ENCODE measurements at places on chromosomes 3 and 15.

DNA sequence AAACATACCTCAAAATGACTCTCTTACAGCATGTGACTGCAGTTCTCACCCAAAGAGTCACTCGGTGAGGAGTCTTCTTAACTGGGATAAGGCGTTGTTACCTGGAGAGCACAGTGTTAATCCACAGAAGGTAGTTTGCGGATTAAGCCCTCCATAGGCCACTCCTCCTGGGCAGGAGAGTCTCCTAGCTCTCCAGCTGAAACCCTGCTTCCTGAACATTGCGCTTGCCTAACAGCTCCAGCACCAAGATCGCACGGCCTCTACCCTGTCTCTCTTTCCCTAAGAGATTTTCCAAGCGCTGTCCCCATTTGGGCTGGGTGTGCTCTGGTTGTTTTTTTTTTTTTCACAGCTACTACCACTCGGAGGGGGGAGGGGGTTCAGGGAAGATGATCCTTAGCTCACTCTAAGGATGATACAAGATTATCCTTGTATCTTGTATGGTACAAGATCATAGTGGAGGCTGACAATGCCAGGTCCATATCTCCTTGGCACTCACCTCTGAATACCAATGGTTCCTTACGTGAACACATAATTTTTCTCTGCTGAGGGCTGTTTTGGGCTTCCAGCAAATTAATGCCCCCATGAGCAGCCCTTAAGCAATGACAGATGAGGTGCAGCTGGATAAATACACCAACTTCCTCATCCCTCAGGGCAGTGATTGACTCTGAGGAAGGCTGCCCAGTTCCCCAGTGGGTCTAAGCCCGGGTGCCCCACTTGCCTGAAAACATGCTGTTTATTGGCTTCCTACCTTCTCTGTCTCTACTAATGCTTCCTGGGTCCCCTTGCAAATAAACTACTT is 185.2 kb upstream of the TSC22D2 start:
- peak; percentile 52 for DNase-seq

GRCh38 chr3:190673148-190673547 is 159.3 kb downstream of the IL1RAP start:
- DNase-seq: no peak

DNA sequence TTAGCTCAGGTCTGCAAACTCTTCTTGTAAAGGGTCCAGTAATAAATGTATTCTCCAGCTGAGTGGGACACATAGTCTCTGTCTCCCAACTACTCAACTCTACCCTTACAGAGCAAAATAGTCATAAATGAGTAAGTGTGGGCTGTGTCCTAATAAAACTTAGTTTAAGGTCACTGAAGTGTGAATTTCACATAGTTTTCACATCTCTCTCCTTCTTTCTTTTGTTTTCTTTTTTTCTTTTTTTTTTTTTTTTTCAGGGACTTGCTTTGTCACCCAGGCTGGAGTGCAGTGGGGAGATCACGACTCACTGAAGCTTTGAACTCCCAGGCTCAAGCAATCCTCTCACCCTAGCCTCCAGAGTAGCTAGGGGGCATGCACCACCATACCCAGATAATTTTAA is 1.9 kb upstream of the ACTL6A start:
- no peak for DNase-seq

DNA sequence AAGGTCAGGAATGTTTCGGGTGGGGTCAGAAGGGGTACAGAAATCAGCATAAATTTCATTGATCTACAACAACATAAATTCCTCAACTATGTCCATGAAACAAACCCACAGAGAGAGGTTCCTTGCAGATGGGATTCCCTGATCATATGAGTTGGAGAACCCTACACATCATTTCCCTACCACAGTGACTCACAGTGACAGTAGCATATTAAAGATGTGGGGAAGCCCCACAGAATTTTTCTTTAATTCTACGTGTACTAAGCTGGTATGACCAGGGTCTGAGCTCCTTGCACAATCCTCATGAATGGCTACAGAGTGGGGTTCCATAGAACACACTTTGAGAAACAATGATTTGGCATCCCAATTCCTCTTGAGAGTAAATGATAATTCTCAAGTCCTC is 116.9 kb upstream of the RAD18 start:
- DNase-seq: no peak

GRCh38 chr3:5505163-5505562 is 317.7 kb downstream of the EDEM1 start:
- no peak for DNase-seq

DNA sequence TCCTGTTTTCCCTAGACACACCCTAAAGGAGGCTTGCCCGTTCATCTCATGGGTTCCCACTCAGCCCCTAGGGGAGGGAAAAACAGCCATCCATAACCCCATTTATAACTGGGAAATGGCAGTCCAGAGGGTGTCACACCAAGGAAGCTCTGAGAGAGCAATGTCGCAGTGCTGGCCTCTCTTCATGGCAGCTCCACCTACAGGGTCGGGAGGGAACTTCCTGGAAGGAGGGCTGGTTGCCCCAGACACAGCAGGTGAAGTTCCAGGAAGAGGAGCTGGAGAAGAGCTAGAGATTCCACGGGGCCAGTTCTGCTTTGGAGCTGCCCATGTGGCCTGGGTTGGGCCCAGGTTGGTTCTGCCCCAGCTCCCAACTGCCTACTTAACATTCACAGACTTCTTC is 22.3 kb upstream of the LINGO1 start:
- DNase-seq: no peak

DNA sequence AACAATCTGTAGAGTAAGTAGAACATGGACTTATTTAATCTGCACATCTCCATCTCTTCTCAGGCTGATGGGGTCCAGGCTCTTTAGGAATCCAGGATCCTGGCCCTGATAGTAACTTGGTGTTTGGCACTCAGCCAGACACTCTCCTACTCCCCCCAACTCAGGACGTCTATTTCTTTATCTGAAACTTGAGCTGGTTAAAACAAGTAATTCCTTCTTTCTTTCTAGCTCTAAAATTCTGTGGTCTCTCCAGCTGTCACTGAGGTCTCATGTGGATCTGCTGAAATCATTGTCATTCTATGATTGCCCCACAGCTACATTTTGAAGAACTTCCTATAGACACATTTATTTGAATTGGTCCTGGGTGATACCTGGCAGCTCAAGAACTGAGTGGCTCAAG is 59.0 kb downstream of the TP63 start:
- DNase-seq: no peak

- DNase-seq: no peak
These were observed 7.7 kb downstream of the DUOXA2 start for GRCh38 chr15:45121706-45122417.

GRCh38 chr3:177529716-177530335 is 332.5 kb upstream of the TBL1XR1 start:
- DNase-seq: no peak

GRCh38 chr3:196756732-196757131 is 17.1 kb downstream of the PAK2 start:
- no peak for DNase-seq

- DNase-seq: no peak
These were observed 42.4 kb upstream of the ETV5 start for GRCh38 chr3:186151077-186151971.

DNA sequence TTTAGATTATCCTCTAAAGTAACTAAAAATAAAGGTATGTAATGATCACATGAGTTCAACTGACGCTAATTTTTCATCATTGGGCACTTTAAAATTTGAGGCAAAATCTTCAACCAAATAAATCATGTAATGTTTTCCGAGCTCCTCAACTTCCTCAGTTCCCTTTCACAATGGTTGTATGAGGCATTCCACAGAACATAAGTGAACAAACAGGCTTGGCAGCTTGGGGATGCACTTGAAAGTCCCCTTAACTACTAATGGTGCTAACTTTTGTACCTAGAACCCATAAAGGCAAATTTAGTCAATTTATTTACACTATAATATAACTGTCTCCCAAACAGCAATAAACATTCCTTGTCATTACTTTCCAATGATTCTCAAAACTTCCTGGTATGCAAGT is 1137.9 kb downstream of the ROBO2 start:
- DNase-seq: no peak

DNA sequence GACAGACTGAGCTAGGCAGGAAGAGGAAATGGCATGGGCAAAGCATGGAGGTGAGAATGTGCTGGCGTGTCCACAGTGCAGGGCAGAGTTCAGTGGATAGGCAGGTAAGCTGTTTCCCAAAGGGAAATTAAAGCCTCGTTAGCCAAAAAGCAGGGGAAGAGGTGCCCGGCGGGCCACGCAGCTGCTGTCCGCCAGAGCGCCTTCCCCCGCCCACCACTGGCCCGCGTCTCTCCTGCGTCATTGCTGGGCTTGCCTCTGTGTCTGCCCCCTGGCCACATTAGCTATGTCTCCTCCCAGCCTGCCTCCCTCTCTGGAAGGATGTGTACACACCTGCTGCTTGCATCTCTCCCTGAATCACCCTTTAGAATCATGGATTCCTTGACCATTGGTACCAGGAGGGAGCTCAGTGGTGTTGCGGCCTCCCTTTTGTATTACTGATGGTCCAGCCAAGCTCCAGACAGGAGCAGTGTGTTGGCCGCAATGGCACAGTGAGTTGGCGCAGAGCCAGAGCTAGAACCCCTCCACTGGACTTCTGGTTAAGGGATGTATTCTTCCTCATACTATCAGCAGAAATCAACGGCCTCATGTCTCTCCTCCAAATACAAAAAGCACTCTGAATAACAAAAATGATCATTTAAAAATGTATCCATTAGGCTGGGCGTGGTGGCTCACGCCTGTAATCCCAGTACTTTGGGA is 26.6 kb downstream of the SLC28A1 start:
- no peak for DNase-seq

- DNase-seq: no peak
These were observed 5.0 kb downstream of the MASP1 start for GRCh38 chr3:187286467-187287059.

- DNase-seq: peak; percentile 93
These were observed at the start of gene COMMD4 for GRCh38 chr15:75335705-75336355. Gene COMMD4 (plus strand): TSS chr15:75336063. CDS start chr15:75336090, 27 bp downstream.

GRCh38 chr3:101036213-101036618 is 43.0 kb upstream of the ABI3BP start:
- no peak for DNase-seq

DNA sequence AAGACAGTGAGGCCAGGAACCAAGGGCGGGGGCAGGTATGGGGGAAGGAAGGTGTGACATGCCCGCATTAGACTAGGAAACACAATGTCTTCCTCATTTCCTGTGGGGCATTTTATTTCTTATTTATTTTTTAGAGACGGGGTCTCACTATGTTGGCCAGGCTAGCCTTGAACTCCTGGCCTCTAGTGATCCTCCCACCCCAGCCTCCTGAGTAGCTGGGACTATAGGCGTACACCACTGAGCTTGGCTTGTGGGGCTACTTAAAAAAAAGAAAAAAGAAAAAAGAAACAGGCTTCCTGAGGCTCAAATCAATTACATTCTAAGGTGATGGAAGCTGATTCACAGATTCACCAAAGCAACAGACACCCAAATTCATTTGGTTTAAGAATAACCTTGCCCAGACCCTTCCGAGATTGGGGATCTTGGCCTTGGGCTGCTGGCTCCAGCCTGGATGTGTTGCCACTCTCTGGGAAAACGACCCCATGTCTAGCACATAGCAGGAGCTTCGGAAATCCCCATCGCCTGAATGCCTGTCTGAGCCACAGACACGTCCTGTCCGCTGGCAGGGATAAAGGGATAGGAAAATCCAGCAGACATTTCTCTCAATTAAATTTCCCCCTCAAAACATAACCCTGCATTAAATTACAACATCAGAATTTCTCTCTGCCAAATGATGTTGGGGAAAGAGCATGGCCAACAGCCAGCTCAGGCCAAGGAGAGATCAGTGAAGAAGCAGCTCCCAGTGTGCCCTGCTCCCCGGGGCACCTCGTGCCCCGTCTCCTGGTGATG is 13.0 kb downstream of the CPN2 start:
- DNase-seq: no peak

DNA sequence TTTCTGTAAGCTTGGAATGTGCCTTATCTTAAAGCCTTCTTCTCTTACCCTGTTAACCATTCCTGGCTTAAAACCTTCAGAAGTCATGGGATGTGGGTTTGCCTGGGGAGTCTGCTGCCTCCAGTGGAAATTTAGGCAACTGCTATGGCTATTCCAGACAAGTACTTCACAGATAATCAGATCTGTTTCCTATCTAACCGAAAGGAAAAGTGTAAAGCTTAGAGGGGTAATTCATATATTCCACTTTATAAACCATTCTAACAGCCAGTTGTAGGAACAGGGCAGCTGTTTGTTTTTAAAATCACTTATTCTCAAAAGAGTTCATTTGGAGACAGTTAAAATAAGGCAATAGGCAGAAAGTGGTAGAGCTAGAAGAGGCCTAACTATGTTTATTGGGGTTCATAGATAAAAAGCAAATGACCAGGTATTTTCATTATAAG is 219.9 kb downstream of the TCF12 start:
- peak; percentile 67 for DNase-seq

- no peak for DNase-seq
These were observed 144.2 kb downstream of the LRTM1 start for GRCh38 chr3:54783611-54784010.

DNA sequence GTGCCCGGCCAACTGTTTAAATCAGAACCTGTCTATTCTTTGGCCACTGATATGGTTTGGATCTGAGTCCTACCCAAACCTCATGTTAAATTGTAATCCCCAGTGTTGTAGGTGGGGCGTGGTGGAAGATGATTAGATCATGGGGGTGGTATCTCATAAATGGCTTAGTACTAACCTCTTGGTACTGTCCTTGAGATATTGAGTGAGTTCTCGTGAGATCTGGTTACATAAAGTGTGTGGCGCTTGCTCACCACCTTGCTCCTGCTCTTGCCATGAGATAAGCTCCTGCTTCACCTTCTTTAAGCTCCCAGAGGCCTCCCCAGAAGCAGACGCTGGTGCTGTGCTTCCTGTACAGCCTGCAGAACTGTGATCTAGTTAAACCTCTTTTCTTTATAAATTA is 42.4 kb downstream of the REC114 start:
- DNase-seq: no peak

- DNase-seq: no peak
These were observed 193.8 kb downstream of the FHIT start for GRCh38 chr3:61057464-61057863.

GRCh38 chr3:141657516-141657915 is 80.6 kb upstream of the RNF7 start:
- no peak for DNase-seq

DNA sequence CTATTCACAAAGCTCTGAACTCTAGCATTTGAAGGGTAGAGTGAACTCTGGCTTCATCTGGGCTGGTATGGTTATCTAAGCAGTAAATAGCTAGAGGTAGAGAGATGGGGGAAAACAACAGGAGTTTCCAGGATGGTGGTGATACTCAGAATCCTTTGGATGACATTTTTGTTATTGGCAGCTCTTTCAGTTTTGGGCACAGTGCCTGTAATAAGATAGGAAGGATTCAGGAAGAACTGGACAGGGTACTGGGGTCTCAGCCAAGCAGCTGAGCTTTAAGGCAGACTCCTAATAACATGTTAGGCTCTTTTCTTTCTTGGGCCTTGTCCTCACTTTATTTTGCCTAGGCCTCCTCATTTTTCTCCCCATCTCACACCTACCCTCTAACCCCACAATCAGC is 338.5 kb downstream of the CADM2 start:
- no peak for DNase-seq

GRCh38 chr15:99749386-99749785 is 16.1 kb upstream of the LYSMD4 start:
- no peak for DNase-seq

Measured in NCI-H1417 (cell line).